ENCODE measurements at places on chromosomes 3 and 15.

DNA sequence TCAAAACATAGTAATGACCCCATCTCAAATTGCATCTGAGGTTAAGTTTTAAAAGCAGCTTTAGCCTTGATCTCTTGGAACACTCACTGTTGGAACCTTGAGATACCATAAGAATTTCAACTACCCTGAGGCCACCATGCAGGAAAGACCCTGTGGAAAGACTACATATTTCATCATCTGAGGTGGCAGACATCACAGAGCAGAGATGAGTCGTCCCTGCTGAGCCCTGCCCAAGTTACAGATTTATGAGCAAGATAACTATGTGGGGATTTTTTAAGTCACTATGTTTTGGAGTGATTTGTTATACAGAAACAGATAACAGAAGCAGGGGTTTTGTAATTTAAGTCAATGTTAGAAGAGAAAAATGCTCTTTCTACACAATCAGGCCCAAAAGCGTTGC, 168.4 kb downstream of the STAC start:
- no peak for DNase-seq

DNA sequence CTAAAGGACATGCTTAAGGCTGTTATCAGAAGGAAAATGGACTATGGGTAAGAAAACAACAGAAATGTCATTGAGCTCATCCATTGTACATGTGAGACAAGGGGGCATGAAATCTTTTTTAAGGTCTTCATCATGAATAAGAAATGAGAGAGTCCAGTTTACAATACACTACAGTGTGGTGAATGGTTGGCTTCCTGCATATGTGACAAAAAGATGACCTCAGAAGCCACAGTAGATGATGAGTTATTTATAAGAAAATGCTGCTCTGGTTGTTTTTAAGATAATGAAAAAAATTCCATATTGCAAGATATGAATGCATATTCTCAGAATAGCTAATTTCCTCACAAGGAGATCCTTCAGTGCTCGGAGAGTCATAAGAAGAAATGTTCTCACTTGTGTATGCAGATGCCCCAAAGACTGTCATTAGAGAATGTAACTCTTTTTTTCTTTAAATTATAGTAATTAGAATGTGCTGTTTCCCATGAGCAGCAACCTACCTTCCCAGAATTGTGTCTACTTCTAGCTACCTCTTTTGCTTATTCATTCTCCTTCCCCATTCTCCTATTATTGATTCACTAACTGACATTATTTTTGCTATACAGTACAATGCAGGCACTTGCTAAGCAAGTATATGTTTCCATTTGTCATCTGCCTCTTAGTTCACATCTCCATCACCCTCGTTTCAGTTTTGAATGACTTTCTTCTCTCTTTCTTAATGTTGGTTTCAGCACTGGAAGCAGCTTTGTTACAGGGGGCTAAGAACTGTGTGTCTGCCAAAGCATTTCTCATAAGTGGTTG, 152.0 kb upstream of the PEX5L start:
- DNase-seq, result no peak

DNA sequence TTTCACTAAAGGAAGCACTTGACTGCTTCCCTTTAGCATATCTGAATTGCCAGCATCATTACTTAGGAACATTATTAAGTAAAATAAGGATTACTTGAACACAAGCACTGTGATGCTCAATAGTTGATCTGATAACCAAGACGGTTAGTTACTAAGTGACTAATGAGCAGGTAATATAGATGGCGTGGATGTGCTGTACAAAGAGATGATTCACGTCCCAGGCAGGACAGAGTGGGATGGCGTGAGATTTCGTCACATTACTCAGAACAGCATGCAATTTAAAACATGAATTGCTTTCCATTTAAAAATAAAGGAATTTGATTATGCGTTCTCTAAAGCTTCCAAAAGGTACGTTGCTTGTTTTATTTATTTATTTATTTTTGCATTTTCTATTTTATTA, 240.0 kb upstream of the ARHGEF26 start:
- DNase-seq, result no peak

DNA sequence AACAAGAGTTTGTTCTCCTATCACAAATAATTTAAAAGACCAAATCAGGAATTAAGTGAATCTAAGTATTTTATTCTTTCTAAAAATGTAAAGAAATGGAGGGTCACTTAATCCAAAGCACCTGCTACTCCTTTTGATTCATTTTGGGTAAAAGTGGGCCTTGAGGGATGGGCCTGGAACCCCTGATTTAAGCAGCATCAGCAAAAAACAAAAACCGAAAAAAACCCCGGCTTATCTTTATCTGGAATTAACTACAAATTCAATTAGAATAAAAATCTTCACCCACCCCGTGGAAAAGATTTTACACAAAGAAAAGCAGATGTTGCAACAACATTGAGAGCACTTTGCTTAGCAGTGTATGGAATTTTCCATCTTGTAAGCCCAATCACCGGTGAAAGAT, 1018.2 kb downstream of the MCTP2 start:
- peak; percentile 3 for DNase-seq

GRCh38 chr15:25793354-25794050, 69.6 kb downstream of the ATP10A start:
- no peak for DNase-seq

DNA sequence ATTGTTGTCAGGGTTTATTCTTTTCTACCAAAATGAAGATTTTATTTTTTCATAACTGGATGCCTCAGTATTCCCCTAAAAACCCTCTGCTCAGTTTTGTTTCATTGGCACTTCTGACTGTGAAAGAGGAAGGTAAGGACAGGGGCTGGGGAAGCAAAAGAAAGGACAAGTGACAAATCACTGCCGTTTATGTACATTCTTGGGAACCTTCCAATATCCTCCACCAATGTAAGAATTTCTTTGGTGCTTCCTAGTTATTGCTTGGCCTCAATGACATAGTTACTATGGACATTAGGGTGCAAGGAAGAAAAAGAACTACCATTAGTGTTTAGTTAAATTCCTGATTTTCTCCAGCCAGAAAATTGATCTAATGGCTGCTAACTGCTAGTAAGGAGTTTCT, 131.0 kb upstream of the C15orf61 start:
- no peak for DNase-seq

DNA sequence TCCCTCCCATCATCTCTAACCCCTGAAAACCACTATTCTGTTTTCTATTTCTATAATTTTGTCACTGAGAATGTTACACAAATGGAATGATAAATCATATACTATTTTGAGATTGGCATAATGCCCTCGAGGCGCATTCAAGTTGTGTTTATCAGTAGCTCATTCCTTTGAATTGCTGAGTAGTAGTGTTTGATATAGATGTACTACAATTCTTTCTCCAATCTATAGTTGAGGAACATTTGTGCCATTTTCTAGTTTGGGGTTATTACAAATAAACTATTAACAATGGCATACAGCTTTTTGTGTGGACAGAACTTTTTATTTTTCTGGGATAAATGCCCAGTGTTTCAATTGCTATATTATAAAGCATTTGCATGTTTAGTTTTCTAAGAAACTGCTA, 86.0 kb downstream of the CCR1 start:
- no peak for DNase-seq

DNA sequence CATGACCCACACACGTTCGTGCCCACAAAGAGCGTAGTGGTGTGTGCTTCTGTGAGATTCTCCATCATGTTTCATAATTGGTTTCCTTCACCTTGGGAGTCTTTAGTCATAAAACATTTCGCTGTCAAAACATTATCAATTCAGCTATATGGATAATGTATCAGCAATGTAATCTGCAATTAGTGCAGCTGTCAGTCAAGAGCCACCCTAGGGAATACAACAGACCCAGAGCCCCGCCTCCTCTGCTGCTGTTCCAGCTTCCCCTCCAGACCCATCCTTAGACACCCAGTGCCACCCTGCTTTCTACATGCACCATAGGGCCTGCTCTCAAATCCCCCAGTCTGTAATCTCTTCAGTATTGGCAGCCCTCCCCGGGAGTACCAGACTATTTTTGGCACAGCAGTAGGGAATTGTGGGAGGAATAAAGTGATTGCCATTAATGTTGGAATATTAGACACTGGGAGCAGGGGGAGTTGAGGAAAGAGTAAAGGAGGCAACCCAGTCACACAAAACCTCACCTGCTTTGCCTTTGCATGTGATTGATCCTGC, 31.5 kb upstream of the C3orf80 start:
- DNase-seq, result no peak

- no peak for DNase-seq
Measured at GRCh38 chr15:70091726-70092463, 5.8 kb downstream of the TLE3 start.

DNA sequence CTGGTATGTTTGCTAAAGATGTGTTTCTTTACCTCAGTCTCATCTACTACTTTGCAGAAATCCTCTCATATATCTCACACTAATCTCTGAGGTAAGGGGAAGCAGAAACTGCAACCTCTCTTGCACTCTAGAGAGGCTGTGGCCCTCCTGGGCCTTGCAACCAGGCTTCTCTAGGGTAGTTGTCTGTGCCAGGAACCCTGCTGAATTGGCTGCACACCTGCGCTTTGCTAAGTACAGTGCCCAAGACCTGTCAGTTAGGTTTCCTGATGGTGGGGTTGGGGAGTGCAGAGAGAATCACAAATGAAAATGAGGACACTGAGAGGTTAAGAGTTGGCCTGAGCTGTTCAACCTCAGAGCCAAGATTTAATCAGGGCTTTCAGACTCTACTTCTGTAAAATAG, 117.2 kb upstream of the PLXNA1 start:
- DNase-seq, result no peak

- DNase-seq, result no peak
Measured at GRCh38 chr3:104879919-104880318, 486.8 kb upstream of the ALCAM start.

GRCh38 chr15:81113861-81114291, 20.2 kb upstream of the CFAP161 start:
- DNase-seq, result no peak

GRCh38 chr3:184344579-184345316, 7.3 kb downstream of the FAM131A start:
- DNase-seq, result no peak

GRCh38 chr3:157916672-157917071, 189.5 kb downstream of the SHOX2 start:
- DNase-seq, result no peak

DNA sequence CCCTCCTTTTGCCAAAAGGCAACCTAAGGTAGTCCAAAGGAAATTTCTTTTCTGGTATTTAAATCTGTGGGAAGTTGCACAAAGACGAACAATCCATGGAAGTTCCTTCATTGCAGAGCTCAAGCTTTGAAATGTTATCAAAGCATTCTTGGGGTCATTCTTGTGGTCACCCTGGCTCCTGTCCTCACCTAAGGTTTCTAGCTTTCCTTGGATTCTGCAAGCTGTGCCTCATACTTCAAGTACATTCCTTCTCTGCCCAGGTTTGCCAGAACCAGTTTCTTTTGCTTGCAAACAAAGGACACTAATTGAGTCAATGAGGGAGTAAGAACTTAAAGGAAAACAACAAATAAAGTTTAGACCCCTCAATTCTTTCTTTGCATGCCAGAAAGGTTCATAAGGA, 329.8 kb upstream of the PDZRN3 start:
- no peak for DNase-seq

GRCh38 chr3:40317061-40317855, 7.8 kb downstream of the EIF1B start:
- peak; percentile 62 for DNase-seq

DNA sequence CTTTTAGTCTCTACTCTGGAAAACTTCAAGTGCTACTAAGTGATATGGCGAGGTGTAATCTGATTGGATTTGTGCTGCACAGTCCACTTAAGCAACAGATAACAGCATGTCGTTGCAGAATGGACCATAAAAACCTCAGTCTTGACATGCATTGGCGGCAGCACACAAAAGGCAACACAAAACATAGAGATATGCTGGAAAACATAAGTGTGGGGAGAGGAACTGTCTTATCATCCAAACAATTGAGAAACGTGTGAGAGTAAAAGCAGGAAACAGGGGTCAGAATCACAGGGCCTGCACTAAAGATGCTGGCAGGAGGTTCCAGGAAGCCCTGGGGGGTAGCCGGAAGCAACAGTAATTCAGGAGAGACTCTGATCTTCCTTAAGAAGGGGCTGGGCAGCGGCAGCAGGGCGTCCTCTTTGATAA, 82.1 kb downstream of the CGNL1 start:
- DNase-seq, result no peak

DNA sequence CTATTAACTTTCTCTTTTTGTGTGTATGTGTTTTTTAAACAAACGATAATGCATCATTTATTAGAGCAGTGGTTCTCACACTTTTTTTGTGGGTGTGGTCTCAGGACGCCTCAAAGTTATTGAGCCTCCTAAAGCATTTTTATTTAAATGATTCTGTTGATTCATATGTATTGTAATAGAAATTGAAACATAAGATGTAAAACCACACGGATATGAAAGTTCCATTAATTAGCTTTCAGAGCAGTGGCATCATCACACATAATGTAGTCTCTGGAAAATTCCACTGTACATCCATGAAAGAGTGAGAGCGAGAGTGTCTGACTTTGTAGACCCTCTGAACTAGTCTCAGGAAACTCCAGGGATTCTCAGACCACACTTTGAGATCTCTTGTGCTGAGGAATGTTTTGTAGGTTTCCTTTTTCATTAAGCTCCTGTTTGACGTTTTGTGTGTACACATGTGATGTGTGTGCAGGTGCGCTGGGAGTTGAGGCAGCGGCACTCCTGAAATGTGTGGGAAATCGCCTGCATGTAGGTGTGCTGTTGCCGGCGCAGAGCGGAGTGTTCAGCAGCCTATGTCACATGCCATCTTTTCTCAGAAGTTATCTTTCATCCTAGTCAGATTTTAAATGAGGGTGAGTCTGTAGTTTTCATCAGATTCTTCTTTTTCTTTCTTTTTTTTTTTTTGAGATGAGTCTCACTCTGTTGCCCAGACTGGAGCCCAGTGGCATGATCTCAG, 5.3 kb upstream of the TRAK1 start:
- DNase-seq, result no peak

DNA sequence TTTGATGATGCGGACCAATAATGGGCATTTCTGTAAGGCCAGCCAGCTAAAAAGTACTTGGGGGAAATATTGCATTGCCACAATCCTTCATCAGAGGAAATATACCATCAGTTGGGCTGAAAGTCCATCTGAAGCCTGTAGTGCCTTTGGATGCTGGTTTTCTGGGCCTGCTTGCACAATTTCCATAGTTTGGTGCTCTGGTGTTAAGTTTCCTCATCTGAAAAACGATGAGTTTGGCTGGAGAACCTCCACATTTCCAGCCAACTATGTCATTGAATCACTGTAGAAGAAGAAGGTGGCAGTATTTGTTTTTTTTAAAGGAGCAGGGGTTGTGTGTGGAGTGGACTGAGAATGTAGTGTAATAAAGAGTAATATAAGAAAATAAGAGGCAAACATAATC, 10.1 kb downstream of the CCNB2 start:
- DNase-seq, result no peak

All from fibroblast of the conjunctiva (primary cell).